ENCODE measurements at places on chromosomes 6 and 20.

DNA sequence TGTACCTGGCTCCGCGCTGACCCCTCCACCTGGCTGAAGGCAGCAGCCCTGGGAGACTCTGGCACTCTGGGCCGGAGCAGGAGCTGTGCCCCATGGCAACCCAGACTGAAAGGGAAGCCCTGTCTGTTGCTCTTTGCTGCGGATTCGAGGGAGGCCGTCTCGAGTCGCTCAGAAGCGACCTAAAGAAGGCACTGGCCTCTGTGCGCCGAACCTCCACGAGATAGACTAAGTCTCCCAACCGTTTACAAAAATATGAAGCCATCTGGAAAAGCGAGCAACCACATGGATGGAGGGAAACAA lies 10.5 kb upstream of the TBX18 start:
- DNase-seq, result no peak

DNA sequence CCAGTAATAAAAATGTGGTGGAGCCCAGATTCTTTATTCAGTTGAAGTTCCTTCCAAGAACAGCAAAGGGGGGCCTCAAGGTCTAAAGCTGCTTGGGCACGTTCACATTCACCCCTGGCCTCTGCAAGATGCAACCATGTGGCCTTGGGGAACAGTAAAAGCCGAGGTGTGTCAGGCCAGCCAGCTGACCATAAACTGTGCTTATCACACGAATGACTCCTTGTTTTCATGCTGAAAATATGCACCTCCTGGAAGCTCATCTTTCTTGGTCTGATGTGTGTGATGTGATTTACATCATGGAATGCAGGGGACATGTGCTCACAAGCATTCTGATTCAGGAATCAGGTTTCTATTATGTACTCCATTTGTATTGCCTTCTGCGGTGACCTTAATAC lies 211.6 kb upstream of the MARCKS start:
- DNase-seq, result no peak

- DNase-seq, result no peak
These were observed 21.0 kb downstream of the XRN2 start for GRCh38 chr20:21324126-21324525.

GRCh38 chr6:41551857-41552256 lies 5.7 kb downstream of the FOXP4 start:
- no peak for DNase-seq

DNA sequence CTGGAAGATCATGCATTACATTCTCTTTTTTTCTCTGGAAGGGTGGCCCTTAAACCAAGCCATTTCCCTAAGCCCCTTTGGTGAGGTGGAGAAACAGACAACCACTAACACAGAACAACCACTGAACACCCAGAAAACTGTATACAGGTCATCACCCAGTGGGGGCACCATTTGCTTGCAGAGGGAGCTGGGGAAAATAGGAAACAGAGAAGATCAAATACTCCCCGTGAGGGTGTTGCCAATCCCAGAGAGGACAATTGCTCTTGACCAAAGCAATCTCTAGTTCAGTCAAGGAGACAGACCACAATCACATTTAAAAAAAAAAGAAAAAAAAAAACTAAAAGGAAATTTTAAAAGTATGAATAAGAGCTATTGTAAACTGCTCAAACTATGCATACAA lies 865 bp upstream of the DAAM2 start:
- DNase-seq, result no peak

- DNase-seq, result no peak
These were observed 117.7 kb downstream of the PLEKHG1 start for GRCh38 chr6:150717419-150717818.

DNA sequence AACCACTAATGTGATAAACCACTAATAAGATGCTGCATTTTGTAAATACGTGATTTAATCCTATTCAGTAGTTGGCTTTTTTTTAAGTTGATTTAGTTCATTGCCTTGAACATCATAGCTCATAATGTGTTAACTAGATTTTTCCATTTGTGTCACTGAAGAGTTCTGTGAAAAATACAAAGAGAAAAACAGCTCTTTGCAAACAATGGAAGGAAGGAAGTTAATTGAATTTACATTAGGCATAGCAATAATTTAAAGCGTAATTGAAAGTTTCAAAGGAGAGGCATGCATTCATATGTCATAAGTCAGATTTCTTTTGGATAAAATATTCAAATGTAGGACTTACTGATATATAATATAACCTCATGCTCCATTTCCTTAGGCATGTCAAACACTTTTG lies 102.3 kb downstream of the TBC1D7 start:
- no peak for DNase-seq

GRCh38 chr6:422433-423054 lies 31.0 kb downstream of the IRF4 start:
- no peak for DNase-seq

GRCh38 chr20:19888269-19888671 lies 128.9 kb upstream of the NAA20 start:
- no peak for DNase-seq

DNA sequence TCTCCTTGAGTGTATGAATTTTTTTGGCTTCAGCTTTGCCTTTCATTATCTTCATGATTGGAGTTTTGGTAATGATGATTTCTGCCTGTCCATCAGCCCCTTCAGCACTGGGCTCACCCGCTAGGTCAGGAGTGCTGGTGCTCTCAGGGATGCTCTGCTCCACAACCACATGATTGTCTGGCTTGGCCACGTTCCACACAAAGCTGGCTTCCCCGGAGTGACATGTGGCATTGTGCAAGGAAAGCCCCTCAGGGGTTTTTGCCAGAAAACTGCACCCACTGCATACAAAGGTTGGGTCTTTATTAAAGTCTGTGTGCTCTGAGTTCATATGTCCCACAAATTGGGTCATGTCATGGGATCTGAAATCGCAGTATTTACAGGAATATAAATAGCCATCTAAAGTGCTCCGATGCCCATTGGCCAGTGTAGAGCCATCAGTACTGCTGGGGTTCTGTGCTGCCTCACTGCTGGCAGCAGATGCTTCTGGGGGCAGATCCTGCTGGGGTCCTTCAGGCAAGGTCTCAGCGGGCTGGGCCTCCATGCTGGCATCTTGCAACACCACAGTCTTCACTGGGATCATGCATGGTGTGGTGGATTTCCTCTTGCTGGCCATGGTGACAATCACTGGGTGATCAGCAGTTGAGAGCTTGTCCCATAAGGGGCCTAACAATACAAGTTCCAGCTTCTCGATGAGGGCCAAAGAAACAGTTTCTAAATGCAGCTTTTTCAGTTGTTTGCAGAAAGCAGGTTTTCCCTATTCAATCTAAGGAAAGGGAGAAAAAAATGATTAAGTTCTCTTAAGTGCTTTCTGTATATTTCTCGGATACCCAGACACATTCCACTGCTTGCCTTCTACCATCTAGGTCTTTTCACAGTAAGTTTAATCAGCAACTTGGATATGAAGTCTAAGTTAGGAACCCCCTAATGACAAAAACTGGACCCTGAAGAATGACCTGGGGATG lies 67.2 kb downstream of the PLCG1 start:
- no peak for DNase-seq

GRCh38 chr6:124722141-124722878 lies 239.9 kb upstream of the RNF217 start:
- no peak for DNase-seq

- no peak for DNase-seq
These were observed 301.2 kb downstream of the CDKAL1 start for GRCh38 chr6:20835315-20836010.

GRCh38 chr20:48196486-48196885 lies 411.2 kb upstream of the SULF2 start:
- DNase-seq, result no peak

DNA sequence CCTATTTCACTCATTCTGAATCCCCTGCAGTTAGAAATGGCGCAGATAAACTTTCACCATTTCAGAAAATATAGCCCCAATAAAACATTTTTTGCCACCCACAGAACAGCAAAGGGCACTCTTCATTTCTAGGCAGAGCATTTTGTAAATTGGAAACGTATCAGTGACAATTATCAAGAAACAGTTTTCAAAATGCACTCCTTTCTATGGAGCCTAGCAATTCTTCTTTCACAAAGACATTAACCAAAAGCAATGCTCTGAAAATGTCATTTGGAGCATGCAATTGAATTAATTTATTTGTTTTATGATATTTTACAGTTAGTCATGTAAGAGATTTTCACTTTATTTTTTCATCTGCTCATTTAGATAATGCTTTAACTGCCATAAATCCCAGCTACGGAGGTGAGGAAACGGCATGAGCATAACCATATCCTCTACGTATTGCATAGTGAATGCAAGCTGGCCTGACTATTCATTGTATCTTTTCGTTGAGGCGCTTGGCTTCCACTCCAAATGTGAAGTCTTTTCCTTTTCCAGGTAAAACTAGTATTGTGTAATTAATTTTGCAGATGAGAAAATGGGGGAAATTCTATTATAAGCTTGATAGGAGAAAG lies 813.4 kb downstream of the C6orf118 start:
- no peak for DNase-seq

- DNase-seq, result no peak
These were observed 3.6 kb upstream of the TFEB start for GRCh38 chr6:41739041-41739440.

DNA sequence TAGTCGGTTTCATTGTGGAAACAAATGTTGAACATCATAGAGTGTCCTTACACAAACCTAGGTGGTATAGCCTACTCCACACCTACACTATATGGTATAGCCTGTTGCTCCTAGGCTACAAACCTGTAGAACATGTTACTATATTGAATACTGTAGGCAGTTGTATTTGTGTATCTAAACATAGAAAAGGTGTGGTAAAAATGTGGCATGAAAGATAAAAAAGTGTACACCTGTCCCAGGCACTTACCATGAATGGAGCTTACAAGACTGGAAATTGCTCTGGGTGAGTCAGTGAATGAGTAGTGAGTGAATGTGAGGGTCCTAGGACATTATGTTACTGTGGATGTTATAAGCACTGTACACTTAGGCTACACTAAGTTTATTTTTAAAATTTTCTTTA lies 103.0 kb downstream of the ZFAND3 start:
- no peak for DNase-seq

DNA sequence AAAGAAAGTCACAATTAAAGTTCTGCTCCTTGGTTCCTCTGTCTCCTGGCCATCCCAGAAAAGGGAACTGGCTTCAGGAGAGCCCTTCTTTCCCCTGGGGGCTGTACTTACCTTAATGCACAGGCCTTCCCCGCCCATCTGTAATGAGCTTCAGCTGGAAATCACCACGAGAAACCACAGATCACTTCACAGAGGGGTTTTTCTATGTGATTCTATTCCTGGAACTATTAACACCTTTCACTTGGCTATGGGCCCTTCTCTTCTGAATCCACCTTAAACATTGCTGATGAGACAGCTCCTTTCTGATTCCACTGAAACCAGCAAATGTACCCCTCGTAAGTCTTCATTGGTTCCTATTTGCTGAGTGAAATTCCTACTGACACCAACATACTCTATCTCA lies 80.7 kb downstream of the FOXF2 start:
- DNase-seq, result no peak

DNA sequence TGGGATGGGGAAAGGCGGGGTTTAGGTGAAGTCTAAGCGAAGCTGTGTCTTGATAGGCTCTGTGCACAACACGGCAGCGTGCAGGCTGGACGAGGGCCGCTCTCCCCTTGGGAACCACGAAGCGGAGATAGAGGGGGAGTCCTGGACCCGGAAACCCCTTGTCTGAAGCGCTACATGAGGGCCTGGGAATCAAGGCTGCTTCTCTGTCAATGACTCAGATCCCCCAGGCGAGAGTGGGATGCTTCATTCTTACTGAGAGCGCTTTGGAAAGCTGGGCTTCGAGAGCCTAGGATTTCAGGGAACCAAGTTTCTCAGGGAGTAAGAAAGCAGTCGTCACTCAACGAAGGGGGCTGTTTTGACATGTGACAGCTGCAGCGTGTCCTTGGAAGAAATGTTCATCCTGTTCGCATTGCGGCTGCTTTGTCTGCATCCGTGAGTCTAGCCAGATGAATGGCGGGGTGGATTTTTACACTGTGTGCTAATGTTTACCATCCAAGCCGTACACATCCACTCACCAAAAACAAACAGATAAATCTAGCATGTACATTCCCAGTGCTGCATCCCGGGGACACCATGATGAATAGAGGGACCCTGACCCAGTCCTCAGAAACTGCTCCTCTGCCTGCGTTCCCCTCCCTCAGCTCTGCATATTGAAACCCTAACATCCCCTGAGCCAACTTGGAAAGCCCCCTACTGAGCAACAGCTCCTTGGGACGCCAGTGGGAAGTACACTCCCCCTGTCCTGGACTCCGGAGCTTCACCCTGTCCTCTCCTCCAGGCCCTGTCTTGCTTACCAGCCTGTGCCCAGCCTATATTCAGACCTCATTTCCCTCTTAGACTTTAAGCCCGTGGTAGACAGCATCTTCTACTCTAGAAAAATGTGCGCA lies 24.5 kb upstream of the RTF2 start:
- DNase-seq, result no peak

- no peak for DNase-seq
These were observed 164.4 kb downstream of the ZFAND3 start for GRCh38 chr6:37983720-37984501.

GRCh38 chr20:44426879-44427790 lies 48.5 kb upstream of the TTPAL start:
- no peak for DNase-seq

DNA sequence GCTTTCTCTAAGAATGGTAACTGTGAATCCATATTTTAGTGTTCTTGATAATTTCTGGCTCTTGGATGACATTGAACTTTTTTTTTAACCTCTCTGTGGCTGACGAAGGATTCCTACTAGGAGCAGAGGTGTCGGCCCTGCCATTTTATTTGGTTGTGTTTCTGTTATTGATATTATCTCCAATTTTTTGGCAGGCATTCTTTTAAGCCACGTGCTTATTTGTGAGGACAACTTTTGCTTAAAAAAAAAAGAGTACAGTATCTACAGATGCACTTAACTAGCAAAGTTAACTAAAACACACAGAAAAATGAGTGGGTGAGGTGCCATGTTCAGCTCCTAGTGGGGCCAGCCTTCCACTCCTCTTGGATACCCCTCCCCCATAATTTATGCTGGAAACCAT lies 1.1 kb downstream of the FANCE start:
- DNase-seq, result no peak

- DNase-seq, result no peak
These were observed 207.7 kb upstream of the DTNBP1 start for GRCh38 chr6:15870333-15871043.

DNA sequence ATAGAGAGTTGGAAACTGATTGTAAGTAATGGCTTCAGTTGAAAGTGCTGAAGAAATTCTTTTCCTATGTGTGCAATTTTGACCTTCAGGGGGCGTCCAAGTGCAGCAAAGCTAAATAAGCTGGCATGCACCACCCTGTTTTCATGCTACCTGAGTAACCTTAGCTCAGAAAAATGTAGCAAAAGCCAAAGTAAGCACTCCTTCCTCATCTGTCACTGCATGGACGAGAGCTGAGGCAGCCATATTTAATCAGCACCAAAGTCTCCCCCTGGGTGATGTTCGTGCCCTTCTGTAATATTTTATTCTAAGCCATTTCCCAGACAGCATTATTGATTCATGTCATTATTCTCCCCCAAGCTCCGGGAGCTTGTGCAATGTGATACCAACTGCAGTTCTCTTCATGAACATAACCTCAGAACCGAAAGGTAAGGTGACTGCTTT lies 123.1 kb downstream of the RPS12 start:
- no peak for DNase-seq

Measured in stimulated activated CD8-positive, alpha-beta memory T cell treated with anti-CD3 and anti-CD28 coated beads, Interleukin-7, amount 100 ng/mL, for 24 hours (primary cell).